ENCODE measurements at places on chromosomes 4 and X.

DNA sequence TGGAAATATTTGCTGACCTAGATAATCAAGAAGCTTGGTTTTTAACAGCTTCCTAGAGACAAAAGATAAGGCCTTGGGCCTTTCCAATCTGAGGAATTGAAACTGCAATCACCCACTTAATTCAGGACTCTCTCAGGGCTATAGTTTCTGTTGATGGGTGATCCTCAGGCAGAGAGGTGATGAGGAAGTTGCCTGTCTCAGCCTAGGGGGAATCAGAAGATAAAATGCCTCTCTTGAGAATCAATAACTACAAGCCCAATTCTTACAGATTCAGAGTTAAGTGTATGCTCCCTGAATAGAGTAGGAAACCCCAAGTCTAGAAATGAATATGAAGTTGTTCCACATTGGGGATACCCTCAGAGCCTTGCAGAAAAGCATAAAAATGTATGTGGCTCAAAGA lies 45.5 kb downstream of the NFKB1 start:
- no peak for DNase-seq

DNA sequence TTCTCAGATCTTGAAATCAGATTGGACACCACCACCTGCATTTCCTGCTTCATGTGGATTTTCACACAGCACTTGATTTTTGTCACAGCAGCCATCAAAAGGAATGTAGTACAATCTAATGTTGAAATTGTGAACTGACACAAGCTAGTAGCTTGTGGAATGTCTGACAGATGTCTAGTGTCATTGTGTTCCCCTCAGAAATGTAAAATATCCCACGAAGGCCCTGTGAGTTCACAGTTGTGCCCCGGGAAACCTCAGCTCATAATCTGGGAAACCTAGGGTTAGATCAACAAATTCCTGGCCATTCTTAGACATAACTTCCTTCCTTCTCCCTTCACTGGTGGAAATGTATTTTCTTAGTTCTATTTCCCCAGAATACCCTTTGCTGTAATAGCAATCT lies 205.7 kb downstream of the AR start:
- no peak for DNase-seq

GRCh38 chr4:141810712-141811375 lies 174.5 kb downstream of the IL15 start:
- no peak for DNase-seq

DNA sequence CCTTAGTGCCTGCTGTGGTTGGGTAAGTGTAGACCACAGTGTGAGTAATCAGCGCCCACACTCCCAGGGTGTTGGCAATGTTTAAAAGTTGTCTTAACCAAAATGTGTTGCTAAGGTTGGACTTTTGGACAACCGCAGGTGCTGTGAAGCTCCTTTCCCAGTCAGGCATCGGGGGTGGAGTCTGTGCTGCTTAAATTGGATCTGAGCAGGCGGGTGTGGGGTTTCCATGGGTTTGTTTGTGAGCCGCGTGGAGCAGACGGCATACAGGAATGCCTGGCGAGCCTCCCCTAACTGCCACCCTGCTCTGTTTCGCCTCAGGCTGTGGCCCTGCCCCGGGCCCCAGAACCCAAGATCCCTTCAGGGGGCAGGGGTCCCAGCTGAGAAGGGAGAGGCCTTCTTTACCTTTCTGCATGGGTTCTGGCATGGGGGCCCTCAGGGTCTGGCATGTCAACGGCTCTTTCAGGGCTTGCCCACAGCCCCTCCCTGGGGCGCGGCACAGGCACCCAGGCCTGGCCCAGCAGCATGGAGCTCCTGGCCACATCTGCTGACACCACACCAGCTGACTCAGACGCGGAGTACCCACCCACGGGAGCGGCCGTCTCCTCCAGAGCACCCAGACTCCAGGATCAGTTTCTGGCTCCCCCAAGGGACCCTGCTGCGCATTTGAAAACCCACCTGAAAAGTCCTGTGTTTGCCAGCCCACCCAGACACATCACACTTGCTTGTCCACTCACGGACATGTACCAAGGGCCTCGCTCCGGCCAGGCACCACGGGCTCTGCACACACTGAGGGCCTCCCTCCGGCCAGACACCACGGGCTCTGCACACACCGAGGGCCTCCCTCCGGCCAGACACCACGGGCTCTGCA lies 5.1 kb upstream of the SPON2 start:
- DNase-seq = no peak

DNA sequence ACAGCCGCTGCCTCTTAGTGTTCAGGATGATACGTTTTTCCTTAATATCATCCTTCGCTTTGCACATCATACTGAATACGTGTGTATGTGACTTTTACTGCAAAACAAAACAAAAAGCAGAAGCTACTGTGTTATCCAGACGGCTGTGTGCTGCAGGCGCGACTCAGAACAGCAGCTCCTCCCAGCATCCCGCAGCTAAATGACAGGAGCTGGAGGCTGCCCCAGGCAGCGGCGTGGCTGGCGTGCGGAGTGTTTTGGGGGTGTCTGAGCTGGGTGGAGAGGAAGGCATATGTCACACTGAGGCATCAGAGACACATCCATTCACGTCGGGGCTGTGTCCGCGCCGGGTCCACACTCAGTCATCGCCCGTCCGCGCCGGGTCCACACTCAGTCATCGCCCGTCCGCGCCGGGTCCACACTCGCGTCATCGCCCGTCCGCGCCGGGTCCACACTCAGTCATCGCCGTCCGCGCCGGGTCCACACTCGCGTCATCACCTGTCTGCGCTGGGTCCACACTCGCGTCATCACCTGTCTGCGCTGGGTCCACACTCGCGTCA lies 16.6 kb downstream of the PCGF3 start:
- DNase-seq = no peak

- DNase-seq = peak; percentile 76
These were observed 93.9 kb downstream of the NSUN7 start for GRCh38 chr4:40843696-40844095.

DNA sequence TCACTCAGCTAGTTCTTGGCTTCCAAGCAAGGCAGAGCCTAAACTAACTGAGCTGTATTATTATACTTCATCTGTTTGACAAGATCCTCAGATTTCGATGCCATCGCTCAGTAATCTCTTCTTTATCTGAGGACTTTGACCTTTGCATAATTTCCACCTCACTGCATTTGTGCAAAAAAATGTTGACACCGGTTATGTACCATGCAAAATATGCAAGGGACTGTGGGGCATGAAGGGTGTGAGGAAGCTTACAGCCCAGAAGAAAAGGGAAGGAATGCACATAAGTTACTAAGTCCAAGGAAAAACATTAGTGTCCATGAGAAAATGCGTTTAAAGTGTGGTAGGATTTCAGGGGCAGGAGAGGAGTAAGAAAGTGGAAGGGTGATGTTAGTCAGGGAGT lies 295.4 kb downstream of the PACRGL start:
- no peak for DNase-seq

- DNase-seq = peak; percentile 80
These were observed 13.9 kb upstream of the ETDC start for GRCh38 chrX:135295238-135295943.

GRCh38 chr4:138540056-138540800 lies 298.1 kb upstream of the SLC7A11 start:
- DNase-seq = no peak

DNA sequence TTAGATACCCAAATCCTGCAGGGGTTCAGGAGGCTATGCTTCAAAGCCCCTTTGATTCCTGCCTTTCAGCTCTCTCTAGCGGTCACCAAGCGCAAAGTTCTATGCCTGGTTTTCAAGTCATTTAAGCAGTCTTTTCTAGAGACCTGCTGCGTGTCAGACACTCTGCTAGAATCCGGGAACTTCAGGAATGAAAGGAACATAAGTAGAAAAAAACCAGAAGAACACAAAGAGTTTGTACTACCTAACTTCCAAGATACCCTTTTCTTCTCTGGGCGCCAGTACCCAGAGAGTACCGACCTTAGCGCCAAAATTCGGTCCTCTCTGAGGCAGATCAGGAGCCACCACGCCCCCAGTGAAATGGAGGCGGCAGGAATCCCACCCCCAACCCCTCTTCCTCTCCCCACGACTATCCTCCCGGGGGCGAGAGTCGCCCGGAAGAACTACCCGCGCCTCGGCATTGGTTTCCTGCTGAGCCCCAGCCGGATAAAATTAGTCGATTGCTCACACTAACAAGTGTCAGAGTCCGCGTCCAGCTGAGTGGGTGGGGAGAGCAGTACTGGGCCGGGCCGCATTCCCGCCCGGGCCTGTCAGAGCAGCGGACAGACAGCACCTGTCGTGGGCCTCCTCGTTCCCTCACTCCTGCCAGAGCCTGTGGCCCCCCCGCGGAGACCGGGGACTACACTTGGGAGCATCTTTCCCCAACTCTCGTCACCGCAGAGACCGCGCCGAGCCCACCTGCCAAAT lies 78.8 kb downstream of the RLIM start:
- peak; percentile 62 for DNase-seq

DNA sequence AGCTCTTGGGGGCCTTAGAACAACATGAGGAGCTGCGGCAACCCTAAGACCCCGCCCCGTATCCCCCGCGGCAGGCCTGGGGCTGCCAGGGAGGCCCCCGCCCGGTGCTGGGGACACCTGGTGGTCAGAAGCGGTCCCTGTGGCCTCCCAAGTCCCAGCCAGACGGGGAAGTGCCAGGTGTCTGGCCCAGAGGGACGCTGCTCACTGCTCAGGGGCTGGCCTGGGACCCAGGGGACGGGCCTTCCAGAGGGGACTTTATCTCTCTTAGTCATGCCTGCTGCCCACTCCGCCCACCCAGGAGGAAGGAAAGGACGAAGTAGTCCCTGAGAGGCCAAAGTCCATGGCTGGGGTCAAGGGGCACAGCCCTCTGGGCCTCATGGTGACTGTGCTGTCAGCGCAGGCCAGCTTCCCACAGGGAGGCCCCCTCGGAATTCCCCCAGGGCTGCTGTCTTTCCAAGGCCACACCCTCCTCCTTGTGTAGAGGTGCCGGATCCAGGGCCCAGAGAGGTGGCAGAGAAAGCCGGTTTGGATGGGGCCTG lies 31.0 kb upstream of the HTRA3 start:
- DNase-seq = peak; percentile 83

DNA sequence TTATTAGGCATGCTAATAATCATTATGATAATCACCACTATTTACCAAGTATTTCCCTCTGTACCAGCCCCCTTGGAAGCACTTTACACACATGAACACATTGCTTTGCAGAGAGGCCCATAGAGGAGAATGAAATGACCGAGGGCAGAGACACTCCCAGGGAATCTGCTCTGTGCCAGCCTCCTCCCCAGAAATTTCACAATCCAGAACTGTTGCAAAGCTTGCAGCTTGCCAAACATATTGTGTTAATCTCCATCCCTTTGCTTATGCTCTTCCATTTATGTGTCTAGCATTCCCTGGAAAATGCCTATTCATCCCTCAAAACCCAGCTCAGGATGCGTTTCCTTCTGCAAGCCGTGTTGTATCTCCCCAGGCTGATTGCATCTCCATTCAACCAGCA lies 37.8 kb downstream of the CYTL1 start:
- no peak for DNase-seq

GRCh38 chr4:2068198-2068470 lies 9.0 kb downstream of the NAT8L start:
- DNase-seq = no peak

DNA sequence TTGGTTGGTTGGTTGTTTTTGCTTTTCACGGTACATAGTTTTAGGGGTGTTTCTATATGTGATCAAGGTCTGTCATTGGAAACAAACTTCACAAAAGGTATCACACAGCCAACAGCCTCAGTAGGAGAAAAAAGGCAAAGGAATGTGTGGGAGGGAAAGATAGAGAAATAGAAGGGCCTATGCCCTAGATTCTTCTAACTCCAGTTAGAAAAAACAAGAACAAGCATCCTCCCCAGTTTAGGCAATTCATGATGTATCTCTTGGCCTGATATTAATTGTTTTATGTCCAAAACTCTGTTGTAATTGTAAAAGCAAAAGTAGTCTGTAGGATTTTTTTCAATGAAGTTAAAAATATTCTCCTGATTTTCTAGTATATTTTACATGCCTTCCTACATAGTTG lies 192.4 kb upstream of the EDNRA start:
- no peak for DNase-seq

DNA sequence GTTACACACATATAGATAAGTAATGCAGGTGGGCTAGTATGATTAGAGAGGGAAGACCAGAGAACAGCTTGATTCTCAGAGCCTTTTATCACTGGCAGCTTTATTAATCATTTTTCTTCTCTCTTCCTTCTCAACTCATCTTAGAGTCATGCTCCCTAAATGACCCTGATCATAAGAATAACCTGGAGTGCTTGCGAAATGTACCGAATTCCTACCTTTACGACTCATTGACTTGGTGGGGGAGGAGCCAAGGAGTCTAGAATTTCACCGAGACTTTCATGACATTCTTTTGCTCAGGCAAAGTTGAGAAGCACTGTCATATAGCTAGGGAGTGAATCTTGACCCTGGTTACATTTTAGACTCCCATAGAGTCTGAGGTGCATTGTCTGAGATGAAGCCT lies 298.9 kb upstream of the PUDP start:
- DNase-seq = no peak

GRCh38 chrX:38170556-38170955 lies 50.1 kb downstream of the SRPX start:
- DNase-seq = no peak

- DNase-seq = no peak
These were observed 13.5 kb upstream of the PRPS2 start for GRCh38 chrX:12777670-12778069.

- no peak for DNase-seq
These were observed 145.8 kb upstream of the SPRY1 start for GRCh38 chr4:123250843-123251242.

GRCh38 chr4:139633195-139633594 lies 32.4 kb upstream of the MGST2 start:
- DNase-seq = no peak

DNA sequence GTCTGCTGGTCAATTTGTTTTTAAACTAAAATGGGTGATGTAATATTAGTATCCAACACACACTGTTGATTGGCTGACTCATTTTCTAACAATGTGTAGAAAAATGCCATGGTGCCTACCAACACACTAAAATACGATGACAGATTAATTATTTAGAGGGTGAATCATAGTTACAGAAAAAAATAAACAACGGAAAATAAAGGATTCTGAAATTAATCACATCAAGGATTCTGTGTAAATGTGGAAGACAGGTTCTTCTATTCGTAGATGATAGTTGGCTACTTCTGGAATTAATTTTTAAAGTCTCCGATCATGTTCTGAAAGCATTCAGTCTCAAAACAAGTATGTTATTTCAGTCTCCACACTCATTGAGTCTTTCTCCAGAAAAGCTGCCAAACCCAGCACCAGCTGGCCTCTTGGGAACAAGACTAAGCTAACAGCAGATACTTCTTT lies 8.2 kb upstream of the IQCM start:
- DNase-seq = no peak

DNA sequence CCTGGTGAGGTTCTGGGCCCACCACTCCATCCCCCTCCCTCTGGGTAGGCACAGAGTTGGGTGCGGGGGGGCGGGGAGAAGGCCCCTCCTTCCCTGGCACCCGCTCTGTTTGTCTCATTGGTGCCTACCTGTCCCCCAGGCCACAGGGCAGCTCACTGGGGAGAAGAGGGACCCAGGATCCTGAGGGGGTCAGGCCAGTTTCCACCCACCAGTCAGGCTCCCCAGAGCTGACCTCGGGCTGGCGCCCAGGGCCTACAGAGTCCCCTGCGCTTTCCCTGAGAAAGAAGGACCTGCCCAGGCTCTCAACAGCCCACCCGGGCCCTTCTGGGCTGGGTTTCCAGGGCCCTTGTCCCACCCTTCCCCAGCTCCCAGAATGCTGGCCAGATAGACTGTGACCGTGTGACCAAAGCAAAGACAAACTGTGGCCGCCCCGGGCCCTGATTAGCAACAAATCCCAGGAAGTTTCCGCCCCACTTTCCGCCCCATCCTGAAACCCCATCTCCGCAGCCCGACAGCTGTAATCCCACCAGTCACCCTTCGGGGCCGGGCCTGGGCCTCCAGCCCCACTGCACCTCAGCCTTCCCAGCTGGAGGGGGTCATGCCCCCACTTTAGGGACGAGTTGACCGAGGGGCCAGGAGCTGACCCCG lies 33.8 kb upstream of the FGFR3 start:
- peak; percentile 58 for DNase-seq

Data from GM23338 (cell line).